CD4-positive, alpha-beta T cell treated with Interleukin-2 at 100 ng/mL for 4 hours (primary cell): ENCODE measurements at places on chromosomes 7 and 10.
A peak's percentile ranks its signal among the peaks of the same experiment; 100 is the strongest.

DNA sequence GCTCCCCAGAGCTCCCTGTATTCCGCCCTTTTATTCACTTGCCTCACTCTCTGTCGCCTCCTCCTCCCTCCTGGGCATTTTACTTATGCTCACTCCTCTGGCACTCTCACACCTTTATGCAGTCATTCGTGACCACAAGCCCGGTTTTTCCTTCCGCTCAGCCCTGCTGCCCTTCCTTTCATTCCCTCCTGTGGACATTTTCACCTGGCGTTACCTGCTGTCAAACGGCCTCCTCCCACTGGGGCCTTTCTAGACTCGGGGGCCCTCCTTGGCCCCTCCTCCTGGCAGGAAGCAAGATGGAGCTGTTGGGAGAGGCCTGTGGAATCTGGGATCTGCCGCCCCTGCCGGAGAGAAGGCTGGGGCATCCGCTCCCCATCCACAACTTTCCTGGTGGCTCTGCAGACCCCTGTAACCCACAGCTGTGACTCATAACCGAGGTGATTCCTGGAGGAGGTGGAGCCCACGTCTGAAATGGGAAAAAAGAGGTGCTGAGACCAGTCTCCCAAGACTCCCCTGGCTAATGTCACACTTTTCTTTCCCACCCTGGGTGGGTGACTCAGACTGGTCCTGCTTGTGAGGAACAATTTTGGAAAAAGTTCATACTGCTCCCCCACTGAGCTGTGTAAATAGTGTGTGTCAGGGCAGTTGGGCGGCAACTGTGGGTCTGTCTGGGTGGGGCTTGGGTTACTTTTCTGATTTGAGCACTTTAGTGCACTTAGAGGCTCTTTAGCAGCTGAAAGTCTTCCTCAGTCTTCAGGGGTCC is 1.2 kb downstream of the VCL start:
- peak; percentile 17 for DNase-seq

GRCh38 chr7:121214657-121215056 is 114.1 kb upstream of the WNT16 start:
- DNase-seq: no peak

DNA sequence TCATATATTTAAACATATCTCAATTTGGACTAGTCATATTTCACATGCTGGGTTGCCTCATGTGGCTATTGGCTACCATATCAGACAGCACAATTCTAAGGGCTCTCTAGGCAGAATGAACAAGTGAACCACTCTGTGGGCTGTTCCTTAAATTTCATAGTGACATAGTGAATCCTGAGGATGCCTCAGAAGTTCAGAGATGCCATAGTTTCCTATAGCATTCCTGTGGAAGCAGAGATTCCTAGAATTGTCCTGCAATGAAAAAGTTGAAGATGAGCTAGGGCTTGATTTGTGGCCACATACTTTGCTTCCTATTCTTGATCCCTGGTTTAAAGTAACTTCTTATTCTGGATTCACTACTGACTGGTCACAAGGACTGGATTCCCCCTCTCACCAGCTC is 35.6 kb downstream of the MKX start:
- no peak for DNase-seq

DNA sequence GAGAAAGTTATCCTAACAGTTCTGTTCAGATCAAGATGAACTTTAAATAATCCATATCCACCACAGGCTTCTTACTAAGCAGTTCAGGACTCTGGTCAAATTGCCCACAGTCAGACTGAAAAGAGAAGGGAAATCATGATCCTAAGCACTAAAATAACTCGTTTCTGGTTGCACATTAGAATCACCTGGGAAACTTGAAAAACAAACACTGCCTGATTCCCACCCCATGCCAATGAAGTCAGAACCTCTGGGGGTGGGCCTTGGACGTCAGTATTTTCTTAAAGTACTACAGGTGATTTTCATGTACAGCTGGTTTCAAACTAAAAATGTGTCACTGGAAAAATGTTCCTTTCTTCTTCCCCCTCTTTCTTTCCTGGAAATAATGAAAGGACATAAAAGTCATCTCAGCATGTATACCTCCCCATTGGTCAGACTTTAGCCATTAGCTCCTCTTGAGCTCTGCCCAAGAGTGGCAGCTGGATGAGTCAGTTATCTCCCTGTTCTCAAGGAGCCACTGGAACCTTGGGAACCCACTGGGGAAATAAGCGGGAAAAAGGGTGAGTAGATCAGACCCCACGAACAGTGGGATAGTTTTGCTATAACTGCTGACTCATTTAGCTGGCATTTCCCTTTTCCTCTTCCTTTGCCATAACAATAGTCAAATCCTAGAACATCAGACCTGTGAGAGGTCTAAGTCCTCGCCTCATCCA is 75.3 kb upstream of the IL6 start:
- no peak for DNase-seq

DNA sequence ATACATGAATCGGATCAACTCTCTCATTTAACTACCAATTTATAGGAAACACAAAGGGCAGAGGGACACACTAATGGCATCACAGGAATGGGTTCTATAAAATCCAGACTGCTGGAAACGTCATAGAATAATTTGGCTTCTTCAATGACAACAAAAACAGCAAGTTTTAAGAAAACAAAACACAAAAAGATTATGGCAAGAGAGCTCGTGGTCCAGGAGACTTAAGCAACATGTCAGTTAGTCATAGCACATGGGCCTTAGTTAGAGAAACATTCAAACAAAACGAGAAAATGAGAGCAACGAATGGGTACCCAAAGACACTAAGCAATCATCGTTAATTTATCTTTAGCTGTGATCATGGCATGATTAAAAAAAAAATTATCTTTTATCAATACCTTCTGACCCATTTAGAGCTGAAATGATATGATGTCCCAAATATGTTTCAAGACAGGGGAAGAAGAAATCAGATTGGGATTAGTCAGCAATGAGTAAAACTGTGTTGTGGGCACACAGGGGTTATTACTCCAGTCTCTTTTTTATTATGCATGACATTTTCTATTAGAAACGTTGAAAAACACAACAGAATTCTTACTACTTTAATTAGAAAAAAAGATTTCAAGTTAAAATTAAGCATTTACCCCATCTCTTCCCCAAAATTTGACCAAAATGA is 28.3 kb downstream of the NCAPG2 start:
- DNase-seq: no peak
